ENCODE measurements at places on chromosomes 7 and 10.

- DNase-seq = no peak
These were observed 300.3 kb downstream of the CDK14 start for GRCh38 chr7:90896458-90896857.

DNA sequence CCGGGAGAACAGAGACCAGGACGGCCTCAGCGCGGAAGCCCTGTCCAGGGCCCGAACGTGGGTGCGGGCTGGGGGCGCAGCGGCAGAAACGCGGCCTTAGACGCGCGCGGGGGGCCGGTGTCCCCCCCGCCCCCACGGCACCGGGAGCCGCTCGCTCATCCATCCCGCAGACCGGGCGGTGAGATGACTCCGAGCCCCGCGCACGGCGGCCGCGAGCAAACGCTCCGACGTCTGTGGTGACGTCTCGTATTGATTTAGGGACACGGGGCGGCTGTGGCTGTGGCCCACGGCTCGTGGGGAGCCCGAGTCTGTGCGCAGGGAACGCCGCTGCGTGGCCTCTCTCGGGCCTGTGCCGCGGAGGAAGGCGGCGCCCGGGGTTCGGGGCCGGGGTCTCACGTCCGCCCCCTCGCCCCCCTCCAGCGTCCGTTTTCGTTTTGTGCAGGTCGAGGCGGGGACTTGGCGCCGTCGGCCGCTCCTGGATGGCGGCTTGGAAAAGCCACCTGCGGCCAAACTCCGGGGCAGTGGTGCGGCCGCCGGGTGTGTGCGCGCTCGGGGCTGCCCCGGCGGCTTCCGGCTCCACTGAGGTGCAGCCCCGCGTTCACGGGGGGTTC lies 1.0 kb upstream of the NKX6-2 start:
- DNase-seq = no peak

GRCh38 chr7:151082141-151083070 lies 887 bp downstream of the TMUB1 start:
- no peak for DNase-seq

DNA sequence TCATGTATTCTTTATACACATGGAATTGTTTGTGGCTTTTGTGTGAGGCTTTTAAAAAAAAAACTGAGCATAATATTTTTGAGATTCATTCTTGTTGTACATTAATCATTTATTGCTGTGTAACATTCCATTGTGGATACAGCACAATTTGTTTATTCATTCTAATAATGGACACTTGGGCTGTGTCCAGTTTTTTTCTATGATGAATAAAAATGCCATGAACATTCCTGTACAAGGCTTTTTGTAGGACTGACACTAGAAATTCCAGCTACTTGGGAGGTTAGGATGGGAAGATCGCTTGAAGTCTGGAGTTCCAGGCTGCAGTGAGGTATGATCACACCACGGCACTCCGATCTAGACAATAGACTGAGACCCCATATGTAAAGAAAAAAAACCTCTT lies 254.3 kb upstream of the CACNA2D1 start:
- DNase-seq = no peak

GRCh38 chr7:4244635-4245034 lies 437.5 kb upstream of the FOXK1 start:
- no peak for DNase-seq

- peak; percentile 3 for DNase-seq
These were observed 122.2 kb downstream of the TSPAN12 start for GRCh38 chr7:120735791-120736190.

DNA sequence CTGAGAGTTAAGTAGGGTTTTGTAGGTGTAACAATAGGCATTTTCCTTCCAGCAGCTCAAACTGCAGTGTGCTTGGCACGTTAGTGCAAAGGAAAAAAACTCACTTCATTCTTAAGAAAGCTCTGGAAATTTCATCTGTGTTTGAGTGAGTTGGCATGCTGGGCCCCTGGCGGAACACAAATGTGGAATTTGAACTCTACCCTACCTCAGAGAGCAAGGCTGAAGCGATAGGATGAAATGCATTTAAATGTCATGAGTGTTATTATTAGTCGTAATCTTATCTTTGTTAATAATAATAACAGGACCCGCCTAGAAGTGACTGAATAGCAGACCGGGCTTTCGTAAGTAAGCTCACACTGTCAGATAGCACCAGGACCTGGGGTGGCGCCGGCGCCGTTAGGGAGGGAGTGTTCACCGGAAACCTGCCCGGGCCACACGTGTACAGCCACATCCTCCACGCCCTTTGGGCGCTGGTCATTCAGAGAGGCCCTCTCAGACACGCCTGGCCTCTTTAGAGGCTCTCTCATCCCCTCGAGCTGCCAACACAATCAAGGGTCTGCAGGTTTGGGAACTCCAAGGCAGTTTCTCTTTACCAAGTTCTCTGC lies 63.5 kb downstream of the GRK5 start:
- DNase-seq = peak; percentile 82

GRCh38 chr7:157978766-157979165 lies 608.9 kb downstream of the PTPRN2 start:
- DNase-seq = no peak

- DNase-seq = no peak
These were observed 28.5 kb downstream of the GRB10 start for GRCh38 chr7:50754241-50754640.

- peak; percentile 15 for DNase-seq
These were observed 4.7 kb downstream of the CYP3A7 start for GRCh38 chr7:99730238-99730810.

DNA sequence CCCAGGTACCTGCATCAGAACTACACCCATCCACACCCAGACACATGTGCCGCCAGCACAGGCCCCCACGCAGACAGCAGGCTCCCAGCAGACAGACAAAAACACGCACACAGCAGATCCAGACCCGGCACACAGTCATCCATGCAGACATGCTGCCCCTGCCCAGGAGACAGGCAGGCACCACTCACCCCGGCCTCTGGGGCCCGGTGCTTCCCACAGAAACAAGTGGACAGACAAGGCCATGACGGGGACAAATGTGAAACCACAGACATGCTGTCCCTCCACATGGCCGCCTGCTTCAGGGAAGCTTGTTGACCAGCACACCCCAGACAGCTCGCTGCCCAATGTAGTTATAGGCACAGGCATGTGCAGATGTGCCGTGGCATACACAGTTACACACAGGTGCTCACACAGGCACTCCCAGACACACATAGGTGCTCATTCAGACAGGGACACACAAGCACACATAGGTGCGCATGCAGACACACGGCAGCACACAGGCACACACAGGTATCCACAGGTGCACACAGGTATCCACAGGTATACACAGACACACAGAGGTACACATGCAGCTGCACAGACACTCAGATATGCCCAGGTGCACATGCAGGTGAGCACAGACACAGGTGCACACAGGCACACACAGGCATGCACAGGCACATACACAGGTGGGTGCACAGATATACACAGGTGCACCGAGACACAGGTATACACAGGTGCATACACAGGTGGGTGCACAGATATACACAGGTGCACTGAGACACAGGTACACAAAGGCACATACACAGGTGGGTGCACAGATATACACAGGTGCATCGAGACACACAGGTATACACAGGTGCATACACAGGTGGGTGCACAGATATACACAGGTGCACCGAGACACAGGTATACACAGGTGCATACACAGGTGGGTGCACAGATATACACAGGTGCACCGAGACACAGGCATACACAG lies 10.5 kb upstream of the SCART1 start:
- no peak for DNase-seq

GRCh38 chr7:141949021-141949420 lies 2.2 kb upstream of the CLEC5A start:
- DNase-seq = no peak

DNA sequence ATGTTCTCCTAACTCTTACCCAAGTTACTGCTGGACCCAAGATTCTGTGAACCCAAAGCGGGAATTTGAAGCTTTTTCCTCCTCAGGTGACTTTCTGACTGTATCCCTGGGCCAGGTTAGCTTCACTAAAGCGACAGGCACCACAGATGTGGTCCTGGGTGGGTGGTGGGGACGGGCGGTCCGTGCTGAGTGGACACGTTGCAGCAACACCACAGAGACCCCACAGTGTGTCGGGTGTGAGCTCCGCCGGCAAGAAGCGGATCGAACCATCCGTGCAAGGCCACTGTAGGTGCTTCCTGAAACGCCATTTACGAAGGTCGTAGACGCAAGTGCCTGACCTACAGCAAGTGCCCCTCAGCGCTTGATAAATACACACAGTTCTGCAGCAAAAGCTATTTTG lies 325.9 kb downstream of the ADARB2 start:
- no peak for DNase-seq

GRCh38 chr7:41006306-41006995 lies 696.4 kb downstream of the INHBA start:
- DNase-seq = no peak

DNA sequence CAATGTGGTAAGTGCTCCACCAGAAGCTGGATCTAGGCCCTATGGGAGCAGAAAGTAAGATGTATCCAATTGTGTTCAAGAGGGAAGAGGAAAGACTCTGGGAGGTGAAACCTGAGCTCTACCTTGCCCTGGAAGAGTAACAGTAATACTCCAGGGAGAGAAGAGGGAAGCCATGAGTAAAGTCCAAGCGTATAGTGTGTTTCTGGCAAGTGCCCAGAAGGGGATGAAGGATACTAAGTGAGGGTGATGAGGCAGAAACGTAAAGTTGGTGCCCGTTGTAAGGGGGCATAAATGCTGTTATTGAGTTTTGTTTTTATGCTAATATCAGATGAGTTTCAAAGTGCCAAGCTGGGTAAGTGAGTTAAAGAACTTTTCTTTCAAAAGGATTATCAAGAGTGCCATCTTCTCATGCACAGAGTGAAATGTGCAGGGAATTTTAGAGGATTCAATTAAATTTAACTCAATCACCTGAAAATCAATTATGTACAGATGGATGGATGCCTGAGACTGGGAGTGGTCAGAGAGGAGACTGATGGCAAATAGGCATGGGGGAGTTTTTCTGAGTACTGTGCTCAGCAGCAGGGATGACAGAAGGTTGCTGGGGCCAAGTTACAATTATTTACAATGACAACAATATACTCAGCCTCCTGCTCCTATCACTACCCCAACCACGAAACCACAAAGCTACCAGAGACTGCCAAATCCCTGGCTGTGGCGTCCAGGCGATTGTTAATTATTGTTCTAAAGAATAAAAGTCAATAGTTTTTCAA lies 123.3 kb upstream of the LAMB4 start:
- peak; percentile 36 for DNase-seq

DNA sequence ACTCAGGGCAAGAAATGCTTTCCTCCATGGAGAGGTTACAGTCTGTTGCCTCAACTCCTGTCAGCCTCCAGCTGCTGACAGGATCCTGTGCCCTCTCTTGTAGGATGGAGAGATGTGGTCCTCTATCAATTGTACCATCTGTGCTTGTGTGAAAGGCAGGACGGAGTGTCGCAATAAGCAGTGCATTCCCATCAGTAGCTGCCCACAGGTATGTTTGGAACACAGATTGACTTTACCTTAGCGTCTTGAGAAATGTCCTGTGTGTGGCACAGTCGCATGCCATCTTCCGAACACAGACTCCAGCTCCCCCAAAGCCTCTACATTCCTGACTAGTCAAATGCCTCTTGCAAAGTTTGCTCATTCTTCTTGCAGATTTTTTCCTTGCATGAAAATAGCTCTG lies 152.6 kb downstream of the BMPER start:
- no peak for DNase-seq

DNA sequence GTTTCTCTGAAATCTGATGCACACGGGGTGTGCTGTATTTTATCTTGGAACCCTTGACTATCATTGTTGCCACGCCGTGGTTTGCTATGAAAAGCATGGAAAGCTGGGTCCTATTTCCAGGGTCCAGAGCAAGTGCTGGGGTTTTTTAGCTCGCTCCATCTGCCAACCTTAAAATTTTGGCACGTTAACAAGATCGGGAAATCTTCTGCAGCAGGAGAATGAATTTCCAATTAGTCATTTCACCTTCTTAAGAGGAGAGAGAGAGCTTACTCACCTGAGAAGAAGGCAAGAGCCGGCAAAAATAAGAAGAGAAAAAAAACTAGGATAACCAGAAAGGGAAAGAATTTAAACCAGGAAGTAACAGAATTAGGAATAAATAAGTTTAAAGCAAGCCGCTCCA lies 223.6 kb upstream of the CELF2 start:
- DNase-seq = no peak

DNA sequence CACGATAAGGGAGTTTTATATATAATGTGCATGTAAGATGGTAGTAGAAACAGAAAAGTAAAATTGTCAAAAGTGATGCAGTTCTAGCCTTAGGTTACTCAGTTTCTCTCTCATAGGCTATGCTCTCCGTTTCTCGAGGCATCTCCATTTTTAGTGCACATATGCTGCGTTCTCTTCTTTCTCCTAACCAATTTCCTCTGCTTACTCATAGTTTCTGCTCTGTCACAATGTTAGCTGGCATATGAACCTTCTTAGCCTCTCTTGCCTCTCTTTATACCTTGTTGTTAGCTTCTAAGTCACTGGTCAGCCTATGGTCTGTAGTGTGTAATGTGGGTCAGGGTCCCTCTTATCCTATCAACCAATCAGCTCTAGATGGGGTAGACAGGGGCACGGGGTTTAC lies 280.6 kb upstream of the ETV1 start:
- no peak for DNase-seq

DNA sequence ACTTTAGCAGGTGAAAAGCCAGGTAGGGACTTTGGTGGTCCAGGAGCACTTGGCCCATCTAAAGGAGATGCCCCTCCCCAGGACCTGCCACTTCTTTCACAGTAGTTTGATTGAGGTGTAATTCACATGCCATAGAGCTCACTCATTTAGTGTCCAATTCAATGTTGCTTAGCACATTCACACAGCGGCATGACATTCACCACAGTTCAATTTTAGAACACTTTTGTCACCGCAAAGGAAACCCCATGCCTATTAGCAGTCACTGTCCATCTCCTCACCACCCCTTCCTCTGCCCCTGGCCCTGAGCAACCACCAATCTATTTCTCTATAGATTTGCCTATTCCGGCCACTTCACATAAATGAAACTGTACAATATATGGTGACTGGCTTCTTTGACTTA lies 211.6 kb upstream of the ZMIZ1 start:
- DNase-seq = no peak

DNA sequence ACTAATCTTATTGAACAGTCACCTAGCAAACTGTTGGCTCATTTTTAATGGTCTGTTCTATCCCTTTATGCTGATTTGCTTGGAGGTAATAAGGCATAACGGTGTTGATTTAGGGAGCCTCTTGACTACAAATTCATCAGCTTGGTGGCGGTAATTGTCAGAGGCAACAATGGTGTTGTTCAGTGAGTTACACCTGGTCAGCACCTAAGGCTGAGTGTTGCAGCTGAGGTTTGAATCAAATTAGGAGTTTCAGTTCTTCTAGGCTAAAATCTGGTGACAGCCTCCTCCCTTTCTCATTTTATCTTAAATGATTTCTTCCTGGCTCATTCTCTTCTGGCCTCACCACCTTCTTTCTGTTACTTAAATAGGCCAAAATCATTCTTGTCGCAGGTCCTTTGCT lies 42.3 kb upstream of the SP8 start:
- no peak for DNase-seq

Data from hematopoietic multipotent progenitor cell treated with erythropoietin and hydrocortisone succinate and interleukin-3 and kit ligand, for 6 days (in vitro differentiated cells).